ENCODE measurements at places on chromosomes 16 and 17.

- DNase-seq, result peak; percentile 44
Observed at GRCh38 chr16:64933885-64934284, 188.0 kb downstream of the CDH11 start.

DNA sequence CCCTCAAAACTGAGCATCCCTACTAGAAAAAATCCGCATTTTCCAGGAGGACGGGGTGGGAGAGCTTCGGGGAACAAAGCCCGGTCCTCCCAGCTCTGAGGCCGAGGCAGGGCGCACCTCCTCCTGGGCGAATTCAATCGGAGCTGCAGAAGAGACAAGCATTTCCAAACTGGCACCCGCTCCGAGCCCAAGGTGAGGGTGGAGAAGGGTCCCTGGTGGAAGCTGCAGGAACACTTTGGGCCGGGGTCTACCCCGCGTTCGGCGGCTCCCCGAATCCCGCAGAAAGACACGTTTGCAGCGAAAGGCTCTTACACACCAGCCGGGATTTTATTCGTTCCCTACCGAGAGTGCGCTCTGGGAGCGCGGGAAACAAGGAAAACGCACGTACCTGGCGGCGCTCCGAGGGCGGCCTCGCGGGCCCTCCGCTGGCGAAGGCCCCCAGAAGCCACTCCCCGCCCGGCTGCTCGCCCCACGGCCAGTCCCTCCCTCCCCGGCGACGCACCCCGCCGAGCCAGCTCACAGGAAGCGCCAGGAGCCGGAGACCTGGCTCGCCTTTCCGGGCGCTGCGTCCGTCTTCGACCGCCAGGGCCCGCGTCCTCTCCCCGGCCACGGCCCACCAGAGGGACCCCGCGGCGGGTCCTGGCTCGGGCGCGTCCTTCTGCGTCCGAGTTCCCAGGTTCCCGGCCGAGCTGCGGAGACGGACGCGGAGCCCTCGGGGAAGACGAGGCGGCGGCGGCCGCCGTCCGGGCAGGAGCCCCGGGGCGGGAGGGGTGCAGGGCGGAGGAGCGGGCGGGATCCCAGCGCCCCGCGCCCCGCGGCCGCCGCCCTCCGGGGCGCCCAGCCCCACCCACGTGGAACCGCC, 49.8 kb upstream of the BAHCC1 start:
- DNase-seq, result peak; percentile 81

GRCh38 chr17:65173284-65173793, 36.2 kb downstream of the RGS9 start:
- DNase-seq, result no peak

DNA sequence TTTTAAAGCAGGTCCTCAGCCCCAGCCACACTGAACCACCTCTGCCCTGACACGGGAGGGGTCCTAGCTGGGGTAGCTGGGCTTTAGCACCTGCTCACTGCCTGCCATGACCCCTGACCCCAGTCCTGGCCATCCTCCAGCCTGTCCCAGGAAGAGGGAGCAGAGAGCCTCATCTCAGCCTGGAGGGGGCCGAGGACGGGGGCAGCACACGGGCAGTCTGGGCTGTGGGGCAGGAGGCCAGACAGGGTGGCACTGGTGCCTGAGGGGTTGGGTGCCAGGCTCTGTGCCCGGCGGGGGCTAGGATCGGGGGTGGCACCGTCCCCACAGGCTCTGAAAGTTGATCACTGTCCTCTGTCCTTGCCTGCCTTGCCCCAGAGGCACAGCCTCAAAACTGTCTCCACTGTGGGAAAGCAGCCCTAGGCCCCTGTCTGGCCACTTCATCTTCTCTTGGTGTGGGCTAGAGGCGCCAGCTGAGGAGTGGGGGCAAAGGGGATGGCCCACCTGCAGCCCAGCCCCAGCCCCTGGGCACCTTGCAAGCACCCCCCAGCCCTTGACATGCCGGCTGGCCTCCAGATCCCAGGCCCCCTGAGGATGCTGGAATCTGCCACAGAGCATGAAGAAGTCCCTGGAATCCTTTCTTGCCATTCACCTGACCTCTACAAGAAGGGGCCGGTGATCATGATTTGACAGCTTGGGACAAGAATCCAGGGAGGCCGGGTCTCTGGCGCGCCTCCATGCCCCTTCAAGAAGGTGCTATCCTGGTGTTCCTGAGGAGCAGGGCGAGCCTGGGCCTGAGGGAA, 15.7 kb downstream of the ENDOV start:
- no peak for DNase-seq

DNA sequence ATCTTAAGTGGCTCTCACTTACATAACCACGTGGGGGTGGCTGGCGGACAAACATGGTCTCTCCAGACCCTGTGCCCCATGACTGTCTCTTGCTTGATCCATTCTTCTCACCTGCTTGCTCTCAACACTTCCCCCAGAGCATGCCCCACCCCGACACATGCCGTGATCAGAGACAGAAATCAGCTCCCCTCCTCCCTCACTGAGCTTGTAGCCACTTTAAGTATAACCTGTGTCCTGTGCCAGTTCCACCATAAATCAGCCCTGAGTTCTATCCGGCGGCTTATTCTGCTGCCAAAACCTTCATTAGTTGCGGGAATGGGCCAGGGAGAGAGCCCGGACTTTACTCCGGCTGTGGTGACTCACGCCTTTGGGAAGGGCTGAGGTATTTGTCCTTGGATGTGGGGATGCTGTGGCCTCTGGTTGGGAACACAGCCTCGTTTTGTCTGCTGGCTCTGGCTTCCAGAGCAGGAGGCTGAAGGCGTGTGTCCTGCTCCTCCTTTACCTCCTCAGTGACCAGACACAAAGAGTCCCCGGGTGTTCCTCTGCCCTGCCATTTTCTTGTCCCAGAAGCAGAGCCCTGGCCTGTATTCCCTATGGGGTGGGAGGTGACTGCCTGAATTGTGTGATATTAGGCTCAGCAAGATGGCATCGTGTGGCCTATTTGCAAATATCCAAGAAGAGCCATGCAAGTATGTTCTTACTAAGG, 21.1 kb downstream of the ANKRD40 start:
- DNase-seq, result peak; percentile 71

DNA sequence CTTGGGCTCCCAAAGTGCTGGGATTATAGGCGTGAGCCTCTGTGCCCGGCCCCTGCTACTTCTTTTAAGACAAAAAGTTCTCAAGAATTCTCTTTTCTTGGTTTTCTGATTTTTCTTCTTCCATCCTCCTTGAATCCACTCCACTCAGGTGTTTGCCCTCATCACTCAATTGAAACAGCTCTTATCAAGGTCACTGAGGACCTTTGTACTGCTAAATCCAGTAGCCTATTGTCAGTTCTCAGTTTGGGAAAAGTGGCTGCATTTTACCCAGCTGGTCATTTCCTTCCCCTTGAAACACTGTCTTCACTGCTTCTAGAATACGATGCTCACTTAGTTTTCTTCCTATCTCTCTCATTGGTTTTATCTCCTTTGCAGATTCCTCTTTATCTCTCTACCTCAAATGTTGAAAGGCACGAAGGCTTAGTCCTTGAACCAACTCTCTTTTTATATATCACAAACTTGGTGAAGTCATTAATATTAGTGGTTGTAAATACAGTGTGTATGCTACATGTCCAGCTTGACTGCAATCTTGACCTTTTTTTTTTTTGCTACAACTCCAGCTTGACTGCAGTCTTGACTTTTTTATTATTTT, 29.8 kb downstream of the ZNRF1 start:
- no peak for DNase-seq

- no peak for DNase-seq
Observed at GRCh38 chr16:85527767-85528297, 85.3 kb upstream of the GSE1 start.
